ENCODE measurements at places on chromosomes 5 and 9. TPM values are rescaled to one million over a fixed set of nuclear protein-coding genes. Genes with fewer than 3 reads are reported as not detected.

- H3K36me3 ChIP-seq, result no peaks in the 10 kb centered on the region
- no peak for DNase-seq
- H3K27me3 ChIP-seq, result no peaks in the 10 kb centered on the region
- no peak overlapping the region for H3K4me3 ChIP-seq
These were observed 1050.0 kb upstream of the CDH10 start for GRCh38 chr5:25694801-25695200.

- H3K4me1 ChIP-seq, result peaks cover 11% of the 10 kb centered on the region
- H3K4me3 ChIP-seq, result no peak overlapping the region
- DNase-seq, result no peak
- H3K36me3 ChIP-seq, result no peaks in the 10 kb centered on the region
- no peak overlapping the region for H3K27ac ChIP-seq
These were observed 54.4 kb upstream of the RETREG1 start for GRCh38 chr5:16671208-16671607.

Gene TRAF1
- total RNA-seq, result 21.7 TPM

DNA sequence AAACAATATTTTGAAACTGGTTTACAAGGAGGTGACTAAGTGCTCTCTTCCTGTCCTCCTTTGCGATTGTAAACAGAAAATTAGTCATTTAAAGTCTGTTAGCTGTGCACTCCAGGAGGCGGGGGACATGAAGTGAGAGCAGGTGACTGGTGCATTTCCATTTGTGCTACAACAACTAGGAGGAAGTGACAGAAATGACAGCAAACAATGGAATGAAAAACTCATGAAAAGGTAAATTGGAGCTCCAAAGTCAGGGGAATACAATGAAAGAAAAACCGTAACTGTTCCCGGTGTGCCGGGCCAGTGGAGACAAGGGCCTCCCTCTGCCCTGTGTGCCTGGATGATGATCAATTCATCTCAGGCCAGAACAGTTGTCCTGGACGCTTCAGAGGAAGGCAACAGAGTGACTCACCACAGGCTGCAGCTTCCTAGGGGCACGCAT, 439.9 kb downstream of the GADD45G start:
- no peaks in the 10 kb centered on the region for H3K4me1 ChIP-seq
- no peak overlapping the region for H3K27ac ChIP-seq

- H3K27me3 ChIP-seq, result peaks cover 100% of the 10 kb centered on the region
- no peak overlapping the region for H3K27ac ChIP-seq
- DNase-seq, result no peak
- no peaks in the 10 kb centered on the region for H3K36me3 ChIP-seq
- peaks cover 15% of the 10 kb centered on the region for H3K4me1 ChIP-seq
These were observed 193.1 kb downstream of the MEF2C start for GRCh38 chr5:88689668-88690408.

GRCh38 chr9:81557452-81558090, 131.8 kb downstream of the TLE1 start:
- no peaks in the 10 kb centered on the region for H3K4me1 ChIP-seq
- H3K4me3 ChIP-seq, result no peak overlapping the region
- no peak overlapping the region for H3K27ac ChIP-seq

- no peak overlapping the region for H3K27ac ChIP-seq
- no peaks in the 10 kb centered on the region for H3K36me3 ChIP-seq
- H3K4me3 ChIP-seq, result no peak overlapping the region
- H3K4me1 ChIP-seq, result no peaks in the 10 kb centered on the region
- no peak for DNase-seq
These were observed 184.8 kb downstream of the KIAA0825 start for GRCh38 chr5:94433397-94434163.

GRCh38 chr9:69314547-69314946, 10.5 kb upstream of the ENTREP1 start:
- DNase-seq, result no peak
- no peaks in the 10 kb centered on the region for H3K4me1 ChIP-seq
- H3K27ac ChIP-seq, result no peak overlapping the region
- no peak overlapping the region for H3K4me3 ChIP-seq
- H3K27me3 ChIP-seq, result no peaks in the 10 kb centered on the region

DNA sequence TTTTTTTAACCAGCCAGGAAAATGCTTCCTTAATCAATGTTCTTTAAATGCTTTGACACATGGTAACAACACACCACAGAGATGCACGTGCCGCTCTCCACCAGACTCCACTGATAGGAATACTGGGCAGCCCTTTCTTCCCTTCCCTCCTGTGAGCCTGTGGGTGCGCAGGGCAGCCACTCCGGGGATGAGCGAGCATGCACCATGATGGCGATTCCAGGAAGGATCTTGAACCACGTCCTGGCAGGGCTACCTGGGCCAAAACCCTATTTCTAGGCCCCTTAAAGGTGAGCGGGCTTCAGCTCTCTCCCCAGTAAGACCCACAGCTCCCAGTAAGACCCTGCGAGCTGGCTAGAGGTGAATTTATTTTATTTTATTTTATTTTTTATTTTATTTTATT, 128.2 kb downstream of the MVB12B start:
- H3K27me3 ChIP-seq, result no peaks in the 10 kb centered on the region
- H3K36me3 ChIP-seq, result no peaks in the 10 kb centered on the region

DNA sequence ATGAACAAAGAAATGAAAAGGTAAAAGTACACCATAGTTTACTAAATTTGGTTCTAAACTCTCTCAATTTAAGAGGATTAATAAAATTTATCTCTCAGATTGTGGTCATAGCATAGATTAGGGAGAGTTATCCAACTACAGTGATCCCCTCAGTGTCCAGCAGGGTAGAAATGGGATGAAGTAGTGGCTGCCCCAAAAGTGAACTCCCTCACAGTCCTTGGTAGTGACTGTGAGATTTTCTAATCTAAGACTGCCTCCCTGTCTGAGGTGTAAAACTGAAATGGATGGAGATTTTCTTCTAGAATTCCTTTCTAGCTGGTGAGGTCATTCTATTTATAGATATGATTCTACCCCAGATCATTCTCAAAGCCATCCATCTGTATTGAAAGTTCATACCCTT, 455.5 kb downstream of the ACTL7B start:
- no peak for DNase-seq
- H3K4me1 ChIP-seq, result no peaks in the 10 kb centered on the region
- no peaks in the 10 kb centered on the region for H3K27me3 ChIP-seq
- H3K4me3 ChIP-seq, result no peak overlapping the region

Gene PKD2L2
- total RNA-seq, result not detected

Gene PCDHB10
- total RNA-seq, result 0.19 TPM

- no peak overlapping the region for H3K27ac ChIP-seq
- no peak for DNase-seq
- no peaks in the 10 kb centered on the region for H3K27me3 ChIP-seq
- no peaks in the 10 kb centered on the region for H3K36me3 ChIP-seq
- no peak overlapping the region for H3K4me3 ChIP-seq
- no peaks in the 10 kb centered on the region for H3K4me1 ChIP-seq
These were observed 88.7 kb downstream of the ADAMTS2 start for GRCh38 chr5:179256328-179257175.

DNA sequence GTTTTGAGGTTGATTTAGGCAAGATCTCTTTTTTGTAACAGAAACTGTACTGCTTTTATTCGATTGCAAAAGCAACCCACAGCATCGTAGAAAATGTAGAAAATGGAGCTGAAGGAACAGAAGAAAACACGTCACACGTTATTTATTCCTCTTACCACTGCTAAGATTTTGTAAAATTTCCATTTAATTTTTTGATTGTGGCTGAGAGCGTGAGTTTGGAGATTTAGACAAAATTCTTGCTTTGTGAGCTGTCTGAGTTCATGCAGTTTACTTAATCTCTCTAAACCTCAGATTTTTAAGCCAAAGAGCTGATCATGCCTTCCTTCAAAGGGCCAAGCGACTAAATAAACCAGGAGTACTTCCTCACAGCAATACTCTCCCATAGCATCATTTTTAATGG, 24.8 kb downstream of the DPYSL3 start:
- H3K27me3 ChIP-seq, result peaks cover 4% of the 10 kb centered on the region
- H3K4me3 ChIP-seq, result no peak overlapping the region
- H3K36me3 ChIP-seq, result no peaks in the 10 kb centered on the region
- H3K4me1 ChIP-seq, result peaks cover 3% of the 10 kb centered on the region
- no peak overlapping the region for H3K27ac ChIP-seq
- DNase-seq, result no peak

DNA sequence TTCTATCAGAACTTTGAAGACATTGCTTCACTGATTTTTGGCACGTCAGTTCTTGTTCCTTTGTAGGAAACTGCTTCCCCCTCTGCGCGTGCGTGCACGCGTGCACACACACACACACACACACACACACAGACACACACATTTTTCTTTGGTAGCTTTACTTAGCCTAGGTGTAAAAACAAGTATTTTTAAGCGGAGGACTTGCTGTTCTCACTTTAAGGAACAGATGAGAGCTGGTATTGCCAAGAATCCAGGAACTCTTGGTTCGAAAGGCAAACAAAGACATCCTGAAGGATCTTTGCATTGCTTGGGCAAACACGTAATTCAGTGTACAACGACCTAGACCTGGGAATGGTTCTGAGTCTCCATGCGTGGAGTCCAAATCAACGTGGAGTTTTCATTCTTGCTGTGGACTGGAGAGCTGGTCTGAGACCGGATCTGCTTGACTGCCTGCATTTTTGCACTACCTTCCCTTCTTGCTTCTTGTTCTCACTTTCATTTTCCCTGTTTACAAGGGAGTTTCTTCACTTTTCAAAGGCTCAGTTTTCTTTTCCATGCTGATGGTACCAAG, 8.2 kb downstream of the TMEM268 start:
- peaks cover 19% of the 10 kb centered on the region for H3K36me3 ChIP-seq
- peak overlapping the region; percentile 67 for H3K27ac ChIP-seq
- no peak for DNase-seq
- H3K4me3 ChIP-seq, result peak overlapping the region; percentile 30
- H3K4me1 ChIP-seq, result peaks cover 3% of the 10 kb centered on the region

- no peaks in the 10 kb centered on the region for H3K27me3 ChIP-seq
- H3K36me3 ChIP-seq, result no peaks in the 10 kb centered on the region
- no peaks in the 10 kb centered on the region for H3K4me1 ChIP-seq
- no peak for DNase-seq
These were observed 12.7 kb upstream of the PRELID2 start for GRCh38 chr5:145847499-145848497.

- no peak overlapping the region for H3K4me3 ChIP-seq
- H3K27ac ChIP-seq, result no peak overlapping the region
- H3K36me3 ChIP-seq, result no peaks in the 10 kb centered on the region
- no peaks in the 10 kb centered on the region for H3K27me3 ChIP-seq
- DNase-seq, result no peak
These were observed 98.2 kb downstream of the GHR start for GRCh38 chr5:42521406-42521805.

Gene ZDHHC11B
- 0.71 TPM for total RNA-seq
